Germinal center (tissue), 1 donor: ENCODE measurements at places on chromosomes 3 and 15.

- no peak for DNase-seq
Measured at GRCh38 chr3:52429031-52429430, 15.9 kb downstream of the SEMA3G start.

DNA sequence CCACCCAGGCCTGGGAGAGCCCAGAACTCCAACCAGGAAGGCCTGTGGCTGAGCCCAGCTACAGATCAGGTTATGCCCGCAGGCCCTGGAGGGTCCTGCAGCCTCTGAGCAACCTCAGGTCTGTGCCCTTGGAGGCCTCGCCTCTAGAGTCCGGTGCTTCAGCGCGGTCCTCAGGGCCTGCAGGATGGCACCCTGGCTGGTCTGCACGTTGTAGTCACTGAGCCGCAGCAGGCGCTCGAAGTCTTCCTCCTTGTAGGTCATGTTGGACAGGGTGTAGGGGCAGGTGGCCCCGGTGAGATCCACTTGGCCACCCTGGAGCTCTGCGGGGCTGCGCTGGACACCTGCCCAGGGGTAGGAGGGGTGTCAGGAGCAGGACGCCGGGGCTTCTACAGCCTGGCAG is 25.8 kb downstream of the PLA2G4D start:
- DNase-seq, result no peak

DNA sequence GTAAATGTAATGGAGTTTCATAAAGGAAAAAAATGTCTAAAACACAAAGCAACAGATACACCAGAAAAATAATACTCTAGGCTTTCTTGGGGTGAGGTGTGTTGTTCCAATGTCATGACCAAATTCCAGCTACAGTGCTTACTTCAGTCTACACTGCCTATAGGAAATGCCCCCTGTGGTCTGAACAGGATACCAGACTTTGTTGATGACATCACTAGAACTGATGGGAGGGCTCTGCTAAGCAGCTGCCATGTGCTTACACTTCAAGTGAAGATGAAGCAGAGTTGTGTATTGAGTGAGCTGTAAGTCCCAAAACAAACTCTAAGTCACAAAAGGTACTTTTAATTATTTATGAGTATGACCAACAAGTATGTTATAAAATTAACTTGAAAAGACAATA is 456.1 kb upstream of the IL12A start:
- no peak for DNase-seq

DNA sequence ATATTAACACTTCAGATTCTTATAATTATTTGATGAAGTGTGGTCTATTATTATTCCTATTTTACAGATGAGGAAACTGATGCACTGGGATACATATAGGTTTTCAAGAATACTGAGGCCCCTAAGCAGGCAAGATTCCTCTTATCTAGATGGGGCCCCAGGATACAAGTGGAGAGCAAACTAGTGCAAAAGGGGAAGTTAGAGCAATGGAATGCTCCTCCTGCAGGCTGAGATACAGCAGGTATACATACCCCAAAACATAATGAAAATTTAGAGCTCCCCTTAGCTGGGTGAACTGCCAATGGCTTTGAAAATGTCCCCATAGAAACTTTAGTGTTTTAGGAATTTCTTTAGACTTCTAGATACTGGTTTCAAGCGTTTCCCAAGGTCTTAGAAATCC is 247.1 kb downstream of the CHST2 start:
- DNase-seq, result no peak

DNA sequence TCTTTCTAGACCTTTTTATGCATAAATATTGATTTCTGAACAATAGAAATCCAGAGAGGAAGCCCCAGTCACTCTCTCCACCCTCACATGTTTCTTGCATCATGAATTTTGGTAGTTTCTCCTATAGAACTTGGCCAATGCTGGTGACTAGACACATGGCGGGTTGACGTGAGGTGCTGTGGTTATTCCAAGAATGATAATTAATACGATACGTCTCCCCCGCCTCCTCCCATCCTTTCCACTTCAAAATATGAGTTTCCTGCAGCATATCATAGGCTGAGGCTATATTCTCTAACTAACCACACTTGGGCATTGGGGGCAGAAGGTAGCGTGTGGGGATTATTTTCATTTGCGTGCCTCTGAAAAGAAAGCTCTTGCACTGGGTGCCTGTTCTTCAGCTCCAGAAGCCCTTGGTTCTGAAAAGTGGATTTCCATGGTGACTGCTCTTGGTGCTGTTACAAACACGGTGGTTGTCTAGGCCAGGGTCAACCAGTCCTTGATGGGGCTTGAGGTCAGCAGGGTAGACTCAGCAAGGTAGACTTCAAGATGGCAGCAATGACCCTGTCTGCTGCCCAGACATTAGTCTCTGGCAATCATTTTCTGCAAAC is 5.3 kb downstream of the TNFSF10 start:
- no peak for DNase-seq

GRCh38 chr15:67104510-67104909 is 39.1 kb downstream of the SMAD3 start:
- DNase-seq, result no peak

DNA sequence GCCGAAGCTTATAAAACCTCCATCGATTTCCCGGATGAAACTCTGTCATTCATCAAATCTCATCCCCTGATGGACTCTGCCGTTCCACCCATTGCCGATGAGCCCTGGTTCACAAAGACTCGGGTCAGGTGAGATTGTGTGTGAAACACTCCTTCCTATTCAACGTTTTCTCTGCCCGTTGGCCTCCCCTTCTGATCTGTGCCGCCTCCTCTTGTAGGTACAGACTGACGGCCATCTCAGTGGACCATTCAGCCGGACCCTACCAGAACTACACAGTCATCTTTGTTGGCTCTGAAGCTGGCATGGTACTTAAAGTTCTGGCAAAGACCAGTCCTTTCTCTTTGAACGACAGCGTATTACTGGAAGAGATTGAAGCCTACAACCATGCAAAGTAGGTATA is 47.4 kb downstream of the SEMA6D start:
- DNase-seq, result no peak

- DNase-seq, result no peak
Measured at GRCh38 chr15:60932051-60932915, 296.8 kb downstream of the RORA start.

GRCh38 chr15:39181056-39181747 is 399.7 kb upstream of the THBS1 start:
- DNase-seq, result no peak

DNA sequence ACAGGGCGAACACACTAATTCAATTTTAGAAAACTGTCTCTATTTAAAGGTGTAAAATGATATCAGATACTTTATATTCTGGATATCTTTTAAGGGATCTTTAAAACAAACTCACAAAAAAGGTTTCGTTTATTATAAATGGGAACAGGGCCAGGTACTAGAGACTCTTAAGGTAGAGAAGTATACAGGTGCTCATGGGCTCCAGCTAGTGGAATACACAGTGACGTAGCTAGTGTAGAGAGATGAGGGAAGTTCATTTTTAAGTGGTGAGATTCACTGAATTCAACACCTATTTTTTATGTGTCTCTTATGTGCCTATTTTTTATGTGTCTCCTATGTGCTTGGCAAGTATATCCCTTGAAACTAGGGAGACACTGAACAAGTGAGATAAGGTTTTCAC is 132.7 kb upstream of the FAM3D start:
- DNase-seq, result no peak

DNA sequence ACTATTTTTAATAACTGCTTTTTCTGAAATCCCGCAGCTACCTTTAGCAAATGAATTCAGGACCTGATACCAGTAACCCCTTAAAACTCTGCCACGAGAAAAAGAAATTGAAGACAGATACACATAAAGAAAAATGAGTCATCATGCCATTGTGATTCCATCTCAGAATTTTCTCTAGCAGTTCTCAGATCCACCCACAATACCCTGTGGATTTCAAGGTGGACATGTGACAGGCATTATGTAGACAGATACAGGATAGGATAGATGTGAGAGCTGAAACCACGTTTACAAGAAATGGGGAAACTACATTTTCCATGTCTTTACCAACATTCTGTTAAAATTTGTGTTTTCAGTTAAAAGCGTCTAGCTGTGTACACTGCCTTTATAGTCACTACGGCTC is 291.9 kb upstream of the NR2F2 start:
- no peak for DNase-seq
